ENCODE measurements at places on chromosomes 3 and 15.

DNA sequence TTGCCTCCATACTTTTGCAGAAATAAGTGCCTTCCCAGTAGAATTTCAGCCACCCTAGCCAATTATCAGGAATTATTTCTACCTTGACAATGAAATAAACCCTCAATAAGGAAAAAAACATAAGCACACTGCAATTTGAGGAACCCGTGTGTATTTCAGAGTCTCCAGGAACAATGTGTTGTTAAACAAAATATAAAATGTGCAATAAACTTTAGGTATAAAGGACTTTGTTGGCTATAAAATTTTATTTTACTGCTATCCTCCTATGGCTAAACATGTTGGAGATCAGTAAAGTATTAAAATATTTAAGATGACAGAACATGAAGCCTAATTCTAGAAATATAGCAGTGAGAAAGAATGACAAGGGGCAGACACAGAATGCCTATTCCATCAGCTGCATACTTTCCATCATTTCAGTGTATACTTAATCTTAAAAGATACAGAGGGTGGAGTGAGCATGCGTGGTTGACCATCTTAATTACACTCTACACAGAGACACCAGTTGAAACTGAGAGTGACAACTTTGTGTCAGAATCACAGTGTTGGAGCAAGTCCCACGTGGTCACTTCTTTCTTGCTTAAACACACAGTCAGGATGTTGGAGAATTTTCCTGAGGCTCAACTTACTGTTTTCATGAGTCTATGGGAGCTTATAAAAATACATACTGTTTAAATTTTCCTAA is 79.0 kb upstream of the SUCLG2 start:
- no peak for DNase-seq

DNA sequence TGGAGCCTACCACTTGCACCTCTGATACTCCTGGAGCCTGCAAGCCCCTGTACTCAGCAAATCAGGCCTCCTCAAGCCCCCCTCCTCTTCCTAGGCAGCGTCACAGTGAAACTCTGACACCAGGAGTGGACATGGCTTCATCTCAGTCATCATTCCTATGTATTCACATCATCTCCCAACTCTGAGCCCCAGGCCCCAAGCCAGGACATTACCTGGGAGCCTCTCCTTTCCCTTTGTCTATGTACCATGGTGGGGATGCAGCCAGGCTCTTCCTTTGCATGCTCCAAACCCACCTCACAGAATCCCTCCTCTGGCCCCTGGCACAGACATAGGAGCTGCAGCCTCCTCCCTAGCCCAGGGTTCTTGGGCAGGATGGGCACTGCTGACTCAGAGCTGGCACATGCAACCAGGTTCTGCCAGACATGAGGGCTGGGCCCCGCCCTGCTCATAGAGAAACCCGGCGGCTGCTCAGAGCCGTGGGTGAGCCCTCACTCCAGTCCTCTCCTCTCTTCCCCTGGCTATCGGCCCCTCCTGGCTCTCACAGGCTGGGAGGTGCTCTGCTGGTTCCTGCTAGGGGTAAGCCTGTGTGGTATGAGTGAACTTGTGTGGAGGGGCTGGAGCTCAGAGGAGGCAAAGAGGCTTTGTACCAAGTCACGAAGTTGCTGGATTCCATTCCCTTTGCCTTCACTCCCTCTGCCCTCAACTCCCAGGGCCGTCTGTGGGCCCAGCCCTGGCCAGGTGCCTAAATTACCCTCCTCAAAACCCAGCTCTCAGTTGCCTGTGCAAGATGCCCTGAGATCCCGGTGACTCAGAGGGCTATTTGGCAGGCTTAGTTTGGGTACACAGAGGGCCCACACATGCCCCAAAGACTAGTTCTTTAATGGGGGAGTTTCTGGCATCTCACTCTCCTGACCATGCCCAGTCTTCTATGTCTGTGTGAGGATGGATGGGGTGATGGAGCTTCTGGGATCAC is 1.9 kb upstream of the PLCD1 start:
- peak; percentile 77 for DNase-seq

- DNase-seq, result no peak
Observed at GRCh38 chr3:78969483-78969882, 798.3 kb downstream of the ROBO1 start.

GRCh38 chr3:17466028-17466427 is 276.4 kb downstream of the TBC1D5 start:
- DNase-seq, result peak; percentile 46

- no peak for DNase-seq
Observed at GRCh38 chr3:170622369-170623159, 36.7 kb upstream of the SLC7A14 start.

GRCh38 chr3:143002083-143002712 is 828 bp downstream of the U2SURP start:
- no peak for DNase-seq

GRCh38 chr15:76360416-76360815 is 23.8 kb downstream of the ISL2 start:
- no peak for DNase-seq

GRCh38 chr15:27705056-27705455 is 394.1 kb downstream of the OCA2 start:
- DNase-seq, result no peak

- DNase-seq, result no peak
Observed at GRCh38 chr15:45443645-45444044, 65.3 kb upstream of the GATM start.

- no peak for DNase-seq
Observed at GRCh38 chr3:194689493-194689944, 3.8 kb downstream of the FAM43A start.

GRCh38 chr3:189076449-189076848 is 95.3 kb upstream of the TPRG1 start:
- DNase-seq, result no peak

GRCh38 chr3:111810909-111811308 is 48.2 kb upstream of the PHLDB2 start:
- DNase-seq, result peak; percentile 80

- no peak for DNase-seq
Observed at GRCh38 chr15:63699101-63699785, 102.1 kb downstream of the FBXL22 start.

GRCh38 chr3:85821130-85821756 is 862.5 kb downstream of the CADM2 start:
- no peak for DNase-seq

- no peak for DNase-seq
Observed at GRCh38 chr3:158768881-158769543, 32.8 kb upstream of the MFSD1 start.

DNA sequence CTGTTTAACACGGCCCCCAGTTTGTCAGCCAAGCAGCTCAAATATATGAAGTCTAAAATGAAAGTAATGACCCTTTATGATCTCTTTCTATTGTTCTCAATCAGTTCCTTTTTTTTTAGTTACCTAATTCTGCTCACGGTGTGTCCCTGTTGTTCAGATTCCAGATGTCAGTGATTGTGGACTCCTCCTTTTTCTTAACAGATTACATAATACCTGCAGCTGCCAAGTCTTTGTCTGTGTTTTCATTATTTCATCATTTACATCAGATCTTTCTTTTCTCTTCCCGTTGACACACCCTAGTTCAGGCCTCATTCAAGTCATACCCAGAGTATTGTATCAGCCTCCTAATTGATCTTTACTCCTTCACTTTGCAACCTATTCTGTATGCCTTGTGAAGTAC is 56.1 kb upstream of the SKIL start:
- DNase-seq, result no peak

GRCh38 chr15:40439960-40440742 is 602 bp upstream of the BAHD1 start:
- DNase-seq, result no peak

DNA sequence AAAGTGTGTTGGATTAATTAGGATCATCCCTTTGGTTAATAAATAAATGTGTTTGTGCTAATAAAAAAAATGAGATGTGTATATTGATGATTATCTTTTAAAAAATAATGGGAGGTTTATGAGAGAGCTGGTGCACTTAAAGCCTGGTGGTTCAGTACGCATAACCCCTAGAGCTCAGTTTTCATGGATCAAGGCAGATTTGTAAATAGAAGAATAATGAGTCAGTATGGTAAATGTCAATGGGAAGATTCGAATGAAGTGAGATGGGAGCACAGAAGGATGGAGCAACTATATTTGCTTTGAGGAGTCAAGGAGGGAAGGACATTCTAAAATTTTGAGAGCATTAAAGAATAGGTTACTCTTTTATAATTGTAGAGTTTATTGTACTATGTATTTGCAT is 35.4 kb downstream of the AKAP13 start:
- DNase-seq, result no peak

Measured in HS-27A (cell line).